Large intestine (tissue), 12 donors: ENCODE measurements at places on chromosomes 3 and 15. TPM values are rescaled to one million over a fixed set of nuclear protein-coding genes. Genes with fewer than 3 reads are reported as not detected.

- no peak for DNase-seq
Measured at GRCh38 chr15:78527325-78527724, 12.9 kb upstream of the PSMA4 start.

DNA sequence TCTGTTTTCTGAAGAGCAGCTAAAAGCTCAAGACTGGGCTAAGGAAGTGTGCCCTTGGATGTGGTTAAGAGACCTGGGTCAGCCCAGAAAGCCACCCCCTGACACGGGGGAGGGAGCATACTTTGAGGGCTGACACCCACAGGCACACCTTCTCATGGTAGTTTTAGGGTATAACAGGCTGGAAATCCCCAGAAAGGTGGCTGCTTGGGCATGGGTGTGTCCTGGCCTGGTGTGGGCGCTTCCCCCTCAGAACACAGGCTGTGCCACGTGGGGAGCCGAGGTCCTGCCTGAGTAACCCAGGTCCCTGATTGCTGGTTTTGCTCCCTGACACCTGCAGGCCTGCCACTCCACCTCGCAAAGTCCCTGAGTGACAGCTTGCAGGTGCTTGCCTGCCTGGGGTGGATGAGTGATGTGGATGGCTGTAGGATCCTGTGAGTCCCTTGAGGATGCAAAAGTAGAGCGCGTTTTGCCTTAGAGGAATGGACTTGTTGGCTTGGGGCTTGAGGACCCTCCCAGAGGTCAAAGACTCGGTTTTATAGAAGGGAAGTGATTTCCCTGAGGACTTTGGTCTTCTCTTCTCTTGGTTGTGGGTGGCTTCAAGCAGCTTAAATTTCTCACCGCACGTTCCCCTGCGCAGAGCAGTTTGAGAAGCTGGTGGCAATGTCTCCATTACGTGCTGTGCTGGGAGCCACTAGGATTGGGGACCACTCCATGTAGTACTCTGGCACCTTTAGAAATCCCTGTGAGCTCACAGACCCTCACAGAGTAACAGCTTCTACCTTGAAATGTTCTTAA is 94.4 kb downstream of the DNASE1L3 start:
- DNase-seq: no peak

- no peak for DNase-seq
Measured at GRCh38 chr15:60923925-60924324, 305.2 kb downstream of the RORA start.

GRCh38 chr3:197958346-197958745 is 1.7 kb upstream of the LMLN start:
- DNase-seq: no peak

- peak; percentile 50 for DNase-seq
Measured at GRCh38 chr15:99566157-99566897, 543 bp downstream of the MEF2A start.

DNA sequence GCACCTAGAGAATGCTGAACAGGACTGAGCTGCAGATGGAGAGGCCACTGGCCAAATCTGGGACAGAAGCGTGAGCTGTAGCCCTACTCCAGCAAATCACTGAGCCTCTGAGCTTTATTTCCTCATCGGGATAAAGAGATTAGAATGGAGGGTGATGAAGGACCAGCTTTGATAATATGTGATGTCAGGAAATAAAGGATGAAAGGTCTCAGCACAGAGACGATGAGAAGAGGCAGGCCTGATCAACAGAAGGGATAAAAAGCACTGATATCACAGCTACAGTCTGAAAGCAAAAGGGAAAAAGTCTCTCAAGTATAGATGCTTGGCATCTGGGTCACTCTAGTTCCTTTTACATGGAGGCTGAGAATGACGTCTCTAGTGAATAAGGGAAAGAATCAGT is 70.0 kb downstream of the DHX30 start:
- no peak for DNase-seq

DNA sequence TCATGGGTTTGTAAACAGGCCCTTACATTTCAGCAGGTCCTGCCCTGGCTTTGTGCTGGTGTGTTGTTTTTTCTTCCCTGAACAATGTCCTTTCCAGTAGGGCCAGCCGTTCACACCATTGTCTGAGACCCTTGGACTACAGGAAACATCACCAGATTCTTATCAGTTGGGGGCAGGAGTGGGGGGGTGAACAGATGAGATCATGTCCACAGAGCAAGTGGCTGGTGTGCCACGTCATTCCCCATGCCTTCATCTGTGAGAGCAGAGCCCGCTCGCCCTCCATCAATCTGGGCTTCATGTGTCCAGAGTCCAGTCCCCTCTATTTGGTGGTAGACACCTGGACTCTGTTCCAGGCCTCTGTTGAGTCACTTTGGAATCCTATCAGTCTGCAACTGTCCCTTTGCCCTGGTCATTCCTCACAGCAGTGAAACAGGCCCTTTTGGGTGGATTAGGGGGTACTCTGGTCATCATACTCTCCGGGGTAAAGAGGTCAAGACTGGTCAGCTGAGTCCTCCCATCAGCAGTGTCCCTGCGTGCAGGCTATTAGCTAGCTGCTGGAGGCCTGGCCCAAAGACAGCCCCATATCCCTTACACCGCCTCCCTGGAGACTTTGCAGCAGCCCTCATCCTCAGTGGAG is 15.0 kb downstream of the SEMA3G start:
- peak; percentile 32 for DNase-seq

- peak; percentile 38 for DNase-seq
Measured at GRCh38 chr15:48177383-48177765, 721 bp downstream of the MYEF2 start.

DNA sequence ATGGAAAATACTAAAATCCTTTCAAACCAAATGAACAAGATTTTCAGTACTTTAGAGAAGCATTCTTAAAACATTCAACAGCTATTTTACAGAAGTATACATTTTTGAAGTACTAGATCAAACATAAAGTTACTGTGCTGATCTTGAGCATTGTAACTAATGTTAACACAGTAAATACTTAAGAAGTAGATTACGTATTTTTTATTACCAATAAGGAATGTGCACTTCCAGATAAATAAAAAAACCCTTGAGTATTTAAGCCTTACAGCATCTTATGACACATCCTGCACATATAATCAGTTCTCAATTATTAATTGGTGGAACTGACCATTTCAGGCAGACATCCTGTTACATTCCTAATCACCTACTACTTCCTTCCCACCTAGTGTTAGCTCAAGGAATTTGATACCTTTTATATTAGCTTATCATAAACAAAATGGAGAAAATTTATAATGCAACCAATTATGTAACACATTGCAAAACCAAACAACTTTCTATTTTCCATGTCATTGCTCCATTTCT is 32.8 kb downstream of the COPS2 start:
- no peak for DNase-seq

- DNase-seq: no peak
Measured at GRCh38 chr15:45544266-45545023, 21.9 kb upstream of the SLC30A4 start.

DNA sequence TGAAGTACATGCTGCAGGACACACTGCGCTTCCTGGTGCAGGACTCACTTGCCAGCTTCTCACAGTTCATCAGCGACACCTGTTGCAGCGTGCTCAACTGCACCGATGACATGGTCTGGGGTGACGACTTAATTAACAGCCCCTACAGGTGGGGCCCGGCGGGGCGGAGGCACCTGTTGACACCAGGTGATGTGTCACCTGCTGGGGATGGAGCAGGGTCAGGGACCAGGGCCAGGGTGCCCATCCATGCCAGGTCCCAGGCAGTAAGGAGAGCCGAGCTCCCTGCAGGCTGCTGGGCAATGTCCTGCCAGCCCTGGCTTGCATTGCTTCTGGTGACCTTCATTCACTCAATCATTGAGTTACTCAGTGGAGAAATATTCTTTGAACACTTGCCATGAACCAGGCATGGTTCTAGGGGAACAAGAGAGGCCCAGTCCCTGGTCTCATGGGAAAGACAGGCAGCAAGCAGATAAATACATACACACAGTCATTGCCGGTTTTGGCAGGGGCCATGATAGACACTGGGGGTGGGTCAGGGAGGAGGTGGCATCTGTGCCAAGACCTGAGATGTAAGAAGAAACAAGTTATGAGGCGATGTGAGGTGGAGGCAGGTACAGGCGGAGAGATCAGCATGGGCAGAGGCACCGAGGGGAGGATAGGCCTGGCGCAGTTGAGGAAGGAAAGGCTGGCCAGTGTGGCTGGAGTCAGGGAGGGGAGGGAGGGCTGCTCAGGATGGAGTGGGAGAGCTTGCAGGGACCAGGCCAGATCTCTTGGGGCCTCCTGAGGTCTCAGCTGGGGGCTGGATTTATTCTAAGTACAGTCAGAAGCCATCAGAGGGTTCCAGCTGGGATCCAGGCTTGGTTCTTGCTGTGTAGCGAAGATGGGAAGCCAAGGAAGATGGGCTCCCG is 30.8 kb downstream of the DNAH1 start:
- DNase-seq: no peak

- no peak for DNase-seq
Measured at GRCh38 chr15:25789616-25789999, 73.5 kb downstream of the ATP10A start.

GRCh38 chr3:15159501-15160136 is 46.4 kb upstream of the CAPN7 start:
- no peak for DNase-seq

DNA sequence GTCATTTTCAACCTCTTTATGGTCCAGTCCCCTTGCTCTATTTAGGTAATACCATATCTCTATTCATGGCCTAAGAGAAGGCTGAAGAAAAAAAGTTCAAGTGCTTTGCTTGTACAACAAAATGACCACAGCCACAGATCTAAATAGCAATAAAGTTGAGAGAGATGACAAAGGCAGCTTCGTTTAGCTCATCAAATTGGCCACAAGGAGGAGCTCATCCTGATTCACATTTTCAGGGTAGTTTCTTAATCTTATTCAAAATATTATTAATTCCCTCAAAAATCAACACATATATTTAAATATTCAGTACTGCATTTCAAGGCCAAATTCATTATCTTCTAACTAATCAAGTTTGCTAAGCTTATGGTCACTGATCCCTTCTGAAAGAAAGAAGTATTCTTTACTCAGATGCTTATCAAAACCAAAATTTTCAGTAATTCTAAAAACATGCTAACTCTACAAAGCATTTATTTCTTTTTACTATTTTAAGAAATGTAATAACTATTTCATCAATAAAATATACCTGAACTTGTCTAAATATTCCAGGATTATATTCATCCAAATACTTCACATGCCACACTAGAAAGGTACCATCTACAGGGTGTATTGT is 85.5 kb downstream of the DMXL2 start:
- no peak for DNase-seq

- DNase-seq: no peak
Measured at GRCh38 chr15:90062973-90063769, 39.1 kb downstream of the IDH2 start.

DNA sequence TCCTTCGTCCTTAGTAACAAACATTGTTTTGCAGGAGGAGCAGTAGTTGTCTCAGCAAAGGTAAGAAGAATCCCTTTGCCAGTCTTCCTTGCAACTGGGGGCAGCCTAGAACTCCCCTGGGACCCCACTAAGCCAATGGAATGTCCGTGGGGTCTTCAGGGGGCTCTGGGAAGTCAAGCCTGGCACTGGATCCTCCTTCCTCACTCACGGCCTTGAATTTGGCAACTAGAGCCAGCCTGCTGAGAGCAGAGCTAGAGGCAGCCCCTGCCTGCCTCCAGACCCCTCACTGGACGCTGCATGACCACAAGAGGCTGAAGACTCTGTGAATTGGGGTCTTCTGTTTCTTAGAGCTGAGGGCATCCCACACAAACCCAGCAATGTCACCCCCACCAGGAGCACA is 18.6 kb upstream of the PRR23E start:
- DNase-seq: no peak

GRCh38 chr3:197736010-197736490 is 654 bp downstream of the RUBCN start:
- DNase-seq: peak; percentile 72

DNA sequence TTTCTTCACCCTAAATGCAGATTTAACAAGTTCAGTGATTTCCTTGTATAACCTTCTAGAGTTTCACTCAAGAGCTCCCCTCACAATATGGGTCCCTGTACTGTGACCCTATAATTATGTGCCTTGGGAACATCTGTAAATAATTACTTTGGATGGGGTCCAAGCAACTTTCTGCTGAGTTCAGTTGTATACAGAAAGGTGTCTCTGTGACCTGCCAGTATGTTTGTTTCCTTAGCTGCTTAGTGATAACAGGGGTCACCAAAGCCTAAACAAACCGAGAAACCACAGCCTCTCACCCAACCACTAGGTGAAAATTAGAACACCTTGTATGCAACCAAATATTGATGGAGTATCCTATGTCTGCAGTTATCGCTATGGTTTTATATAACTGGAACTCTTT is 29.8 kb upstream of the SLC25A36 start:
- peak; percentile 69 for DNase-seq

- DNase-seq: no peak
Measured at GRCh38 chr3:126797563-126797962, 93.5 kb downstream of the CHCHD6 start.

- DNase-seq: peak; percentile 15
Measured at GRCh38 chr3:11060500-11061251, 68.1 kb downstream of the SLC6A1 start.

GRCh38 chr3:126746395-126747177 is 42.5 kb downstream of the CHCHD6 start:
- DNase-seq: peak; percentile 18

- DNase-seq: no peak
Measured at GRCh38 chr3:167397826-167398225, 17.7 kb upstream of the ZBBX start.

DNA sequence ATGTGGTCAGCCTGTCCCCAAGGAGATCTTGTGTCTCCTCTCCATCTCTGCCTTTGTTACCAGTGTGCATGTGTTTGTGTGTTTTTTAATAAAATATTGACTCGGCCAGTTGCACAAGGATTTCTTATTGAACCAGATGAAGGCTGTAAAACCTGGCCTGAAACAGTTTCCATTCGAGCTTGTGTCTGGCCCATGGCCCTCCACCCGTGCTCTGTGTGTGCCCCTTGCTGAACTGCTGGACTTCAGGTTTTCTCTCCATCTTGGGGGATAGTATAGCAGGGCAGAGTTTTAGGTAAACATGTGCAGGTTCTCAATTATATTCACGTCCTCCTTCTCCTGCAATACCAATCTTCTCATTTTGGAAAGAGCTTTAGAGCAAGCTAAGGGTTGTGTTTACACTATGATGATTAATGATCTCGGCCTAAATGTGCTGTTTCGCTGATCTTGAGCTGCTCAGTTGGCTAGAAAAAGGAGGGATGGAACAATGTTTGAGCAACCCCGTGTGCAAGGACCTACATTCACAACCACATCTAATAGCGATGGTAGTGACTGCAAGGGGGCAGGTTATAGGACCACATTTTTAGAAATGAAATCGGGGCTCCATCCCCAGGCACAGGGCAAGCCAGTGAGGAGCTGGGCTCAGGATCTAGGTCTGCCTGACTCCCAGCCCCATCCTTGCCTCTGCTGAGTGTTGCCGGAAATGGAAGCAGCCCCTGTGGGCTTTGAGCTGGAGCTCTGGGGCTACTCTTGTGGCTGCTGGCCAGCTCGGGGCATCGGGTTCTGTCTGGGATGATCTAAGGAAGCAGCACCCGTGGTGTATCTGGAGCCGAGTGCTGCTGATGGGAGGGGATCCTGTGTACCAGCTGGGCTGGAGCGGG is 47.7 kb downstream of the CMTM6 start:
- DNase-seq: no peak

- DNase-seq: peak; percentile 60
Measured at GRCh38 chr15:63553388-63553791, 43.8 kb upstream of the FBXL22 start.

- no peak for DNase-seq
Measured at GRCh38 chr15:31102374-31103342, 1.1 kb upstream of the TRPM1 start.

Gene PPP2R3A
- polyA plus RNA-seq: 7.4 TPM

Gene FOXL2NB
- polyA plus RNA-seq: not detected

Gene CHRNA7
- 15.8 TPM for polyA plus RNA-seq

Gene CHP1
- 55.8 TPM for polyA plus RNA-seq

Gene FEZF2
- not detected for polyA plus RNA-seq

Gene UROC1
- polyA plus RNA-seq: 0.06 TPM

Gene ERICH6
- 0.09 TPM for polyA plus RNA-seq
